ENCODE measurements at places on chromosomes 5 and 9.

GRCh38 chr9:4762886-4763541 is 22.0 kb upstream of the AK3 start:
- DNase-seq = no peak

- DNase-seq = no peak
Observed at GRCh38 chr9:98318834-98319478, 63.5 kb upstream of the TBC1D2 start.

- DNase-seq = no peak
Observed at GRCh38 chr9:132782037-132782436, 96.0 kb downstream of the AK8 start.

- no peak for DNase-seq
Observed at GRCh38 chr5:2856206-2856605, 104.7 kb upstream of the IRX2 start.

DNA sequence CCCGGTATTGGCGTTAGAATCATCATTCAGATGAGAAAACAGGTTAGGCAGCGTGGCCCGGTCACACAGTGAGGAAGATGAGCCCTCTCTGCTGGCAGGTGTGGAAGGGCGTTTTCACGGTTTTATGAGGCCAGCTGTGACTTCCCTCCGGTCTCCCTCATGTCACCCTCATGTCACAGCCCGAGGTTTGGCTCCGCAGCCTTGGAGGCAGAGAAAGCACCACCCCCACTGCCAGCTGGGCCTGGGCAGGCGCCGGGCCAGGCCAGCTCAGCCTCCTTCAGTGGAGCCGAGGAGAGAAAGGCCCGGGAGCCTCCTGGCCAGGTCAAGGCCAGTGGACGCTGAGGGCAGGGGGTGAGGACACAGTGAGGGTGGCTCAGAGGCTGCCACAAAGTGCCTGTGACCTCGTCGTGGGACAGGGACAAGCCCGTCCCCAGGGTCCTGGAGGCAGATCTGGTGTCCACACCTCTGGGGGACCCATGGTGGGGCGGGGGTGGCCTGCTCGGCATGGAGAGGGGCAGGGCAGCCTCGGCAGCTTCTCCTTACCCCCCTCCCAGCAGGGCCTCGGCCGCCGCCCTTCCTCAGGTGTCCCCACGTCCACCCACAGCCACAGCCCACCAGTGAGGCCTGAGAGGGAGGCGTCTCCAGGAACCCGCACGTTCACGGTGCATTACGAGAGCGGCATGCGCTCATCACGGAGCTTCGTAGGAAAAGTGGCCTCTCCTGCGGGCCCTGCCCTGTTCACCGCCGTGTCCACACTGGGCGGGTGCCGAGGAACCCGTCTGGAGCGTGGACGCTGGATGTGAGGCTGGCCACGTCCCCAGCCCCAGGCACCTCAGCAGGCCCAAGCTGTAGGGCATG is 32.2 kb downstream of the EXD3 start:
- no peak for DNase-seq

DNA sequence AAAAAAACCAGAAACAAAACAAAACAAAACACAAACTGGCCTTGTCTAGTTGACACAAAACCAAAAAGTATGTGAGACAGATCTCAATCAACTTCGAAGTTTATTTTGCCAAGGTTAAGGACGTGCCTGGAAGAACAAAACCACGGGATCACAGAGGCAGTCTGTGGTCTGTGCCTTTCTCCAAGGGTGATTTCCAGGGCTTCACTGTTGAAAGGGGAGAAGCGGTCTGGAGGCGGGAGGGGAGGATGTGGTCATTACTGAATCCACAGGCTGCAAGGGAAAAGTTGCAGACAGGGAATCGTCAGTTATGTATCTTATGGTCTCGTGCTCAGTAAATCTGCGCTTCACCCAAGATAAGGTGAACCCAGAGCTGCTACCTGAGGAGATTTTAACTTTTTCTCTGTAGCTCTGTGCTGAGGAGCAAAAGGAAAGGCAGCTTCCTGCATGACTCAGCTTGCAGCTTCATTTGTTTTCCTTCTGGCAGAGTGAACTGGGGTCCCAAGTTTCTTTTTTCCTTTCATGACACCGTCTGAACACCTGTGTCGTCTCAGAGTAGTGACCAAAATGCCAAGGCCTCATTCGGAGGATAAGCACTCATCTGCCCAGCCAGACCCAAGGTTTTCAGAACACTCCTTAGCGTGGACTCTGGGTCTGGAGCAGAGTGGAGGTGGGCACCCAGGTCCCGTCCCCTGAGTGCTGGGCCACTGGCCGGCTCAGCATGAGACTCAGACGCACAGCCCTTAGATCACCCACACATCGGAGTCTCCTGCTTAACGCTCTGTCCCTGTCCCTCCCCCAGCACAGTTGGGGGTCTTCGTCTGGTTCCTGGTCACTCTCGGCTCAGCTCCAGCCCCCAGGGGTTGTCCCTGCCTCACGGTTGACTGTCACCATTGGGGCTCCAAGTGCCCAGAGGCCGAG is 25.9 kb downstream of the ROPN1L start:
- no peak for DNase-seq

- no peak for DNase-seq
Observed at GRCh38 chr5:167853421-167853820, 438.0 kb upstream of the WWC1 start.

- no peak for DNase-seq
Observed at GRCh38 chr9:131096269-131097125, at the start of gene AIF1L. TSS of gene AIF1L (plus strand) at chr9:131096531. CDS start at chr9:131096630, 99 bp downstream.

GRCh38 chr5:28110781-28111180 is 1072.4 kb upstream of the CDH9 start:
- DNase-seq = no peak

DNA sequence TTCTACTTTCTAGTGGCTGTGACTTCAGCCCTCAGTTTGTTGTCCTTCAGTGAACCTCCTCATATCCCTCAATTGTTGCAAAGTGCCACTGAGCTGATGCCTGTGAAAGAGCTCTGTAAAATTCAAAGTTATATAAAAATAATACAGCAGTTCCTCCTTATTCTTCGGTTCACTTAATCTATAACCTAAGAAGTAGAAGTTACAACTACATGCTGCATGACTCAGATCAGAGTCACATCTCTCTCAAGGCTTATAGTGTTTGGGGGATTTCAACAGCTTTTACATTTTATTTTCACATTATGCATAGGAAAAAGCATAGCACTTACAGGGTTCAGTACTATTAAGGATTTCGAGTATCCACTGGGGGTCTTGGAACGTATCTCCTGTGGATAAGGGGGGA is 25.1 kb upstream of the GCNT1 start:
- no peak for DNase-seq

GRCh38 chr9:95116808-95117204 is 200.7 kb downstream of the FANCC start:
- DNase-seq = no peak

GRCh38 chr5:15746833-15747232 is 246.9 kb downstream of the FBXL7 start:
- DNase-seq = no peak

- DNase-seq = no peak
Observed at GRCh38 chr9:72361217-72361616, 3.8 kb downstream of the ZFAND5 start.

GRCh38 chr5:125180231-125180829 is 433.9 kb upstream of the ZNF608 start:
- DNase-seq = no peak

- DNase-seq = no peak
Observed at GRCh38 chr5:9362600-9362999, 183.3 kb downstream of the SEMA5A start.
